Left forelimb (tissue), 1 donor: ENCODE measurements at places on chromosomes 16 and 17.

DNA sequence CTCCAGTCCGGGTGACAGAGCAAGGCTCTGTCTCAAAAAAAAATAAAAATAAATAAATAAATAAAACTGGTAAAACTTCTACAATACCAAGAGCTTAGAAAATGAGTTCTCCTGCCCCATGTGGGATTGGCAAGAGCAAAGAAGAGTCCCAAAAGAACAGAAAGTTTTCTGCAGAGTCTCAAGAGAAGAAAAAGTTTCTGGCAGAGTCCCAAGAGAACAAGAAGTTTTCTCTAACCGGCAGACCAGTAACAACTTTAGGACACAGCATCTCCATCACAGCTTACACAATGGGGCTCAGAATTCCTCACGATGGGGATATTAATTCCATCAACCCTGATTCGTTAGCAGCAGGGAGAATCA, 1.1 kb downstream of the SLC39A11 start:
- no peak for DNase-seq

- no peak for DNase-seq
These were observed 544.5 kb upstream of the CDH11 start for GRCh38 chr16:65666132-65666941.

DNA sequence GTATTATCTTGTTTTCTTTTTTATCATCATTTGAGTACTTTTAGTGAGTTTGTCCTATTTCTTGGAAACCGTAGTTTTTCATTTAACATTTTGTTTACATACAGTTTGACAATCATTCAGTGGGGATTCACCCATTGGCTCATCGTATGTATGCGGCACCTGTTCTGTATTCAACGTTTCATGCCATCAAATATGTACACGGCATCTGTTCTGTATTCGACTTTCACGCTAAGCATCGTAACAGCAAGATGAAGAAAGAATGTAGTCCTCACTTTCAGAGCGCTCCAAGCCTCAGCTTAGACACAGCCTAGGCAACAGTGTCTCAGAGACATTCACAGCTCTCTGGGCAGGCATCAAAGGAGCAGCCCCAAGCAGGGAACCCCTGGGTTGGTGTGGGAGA, 177.2 kb upstream of the CHMP6 start:
- DNase-seq: no peak

DNA sequence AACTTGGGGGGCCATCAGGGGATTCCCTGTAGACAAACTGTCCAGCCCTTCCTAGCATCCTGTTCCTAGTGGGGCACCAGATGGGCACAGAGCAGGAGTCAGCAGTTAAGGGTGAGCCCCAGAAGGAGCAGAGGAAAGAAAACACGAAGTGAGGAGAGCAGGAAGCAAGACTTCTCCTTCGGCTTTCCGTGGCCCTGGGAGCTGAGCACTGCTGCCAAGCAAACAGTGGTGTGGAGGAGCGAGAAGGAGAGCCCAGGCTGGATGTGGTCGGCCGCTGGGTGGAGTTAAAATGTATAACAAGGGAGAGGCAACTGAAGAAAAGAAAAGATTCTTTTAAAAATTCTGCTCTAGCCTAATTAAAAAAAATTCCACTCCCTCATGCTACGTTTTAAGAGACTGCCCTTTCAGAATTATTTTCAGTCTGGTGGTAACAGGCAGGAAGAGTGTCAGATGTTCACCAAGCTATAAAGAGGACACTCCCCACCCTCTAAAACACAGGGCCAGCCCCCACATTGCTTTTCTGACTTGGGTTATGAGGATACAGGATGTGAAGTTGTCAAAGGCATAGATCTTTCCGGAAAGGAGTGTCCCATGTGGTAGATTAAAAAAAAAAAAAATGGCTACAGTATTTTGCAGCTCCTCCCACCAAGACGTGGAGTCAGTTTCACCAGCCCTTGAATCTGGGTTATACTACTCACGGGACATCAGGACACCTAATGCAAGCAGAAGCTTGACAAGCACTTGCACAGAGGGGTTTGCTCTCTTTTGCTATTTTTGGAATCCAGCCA, 74.9 kb upstream of the ZFHX3 start:
- DNase-seq: no peak

GRCh38 chr16:63323722-63324705, 1287.8 kb upstream of the CDH8 start:
- no peak for DNase-seq

- DNase-seq: no peak
These were observed 53.5 kb downstream of the STX8 start for GRCh38 chr17:9522074-9522473.

- DNase-seq: peak; percentile 46
These were observed 51.3 kb downstream of the CCDC42 start for GRCh38 chr17:8693328-8693727.

GRCh38 chr16:19071811-19072777, 4.7 kb downstream of the COQ7 start:
- no peak for DNase-seq

DNA sequence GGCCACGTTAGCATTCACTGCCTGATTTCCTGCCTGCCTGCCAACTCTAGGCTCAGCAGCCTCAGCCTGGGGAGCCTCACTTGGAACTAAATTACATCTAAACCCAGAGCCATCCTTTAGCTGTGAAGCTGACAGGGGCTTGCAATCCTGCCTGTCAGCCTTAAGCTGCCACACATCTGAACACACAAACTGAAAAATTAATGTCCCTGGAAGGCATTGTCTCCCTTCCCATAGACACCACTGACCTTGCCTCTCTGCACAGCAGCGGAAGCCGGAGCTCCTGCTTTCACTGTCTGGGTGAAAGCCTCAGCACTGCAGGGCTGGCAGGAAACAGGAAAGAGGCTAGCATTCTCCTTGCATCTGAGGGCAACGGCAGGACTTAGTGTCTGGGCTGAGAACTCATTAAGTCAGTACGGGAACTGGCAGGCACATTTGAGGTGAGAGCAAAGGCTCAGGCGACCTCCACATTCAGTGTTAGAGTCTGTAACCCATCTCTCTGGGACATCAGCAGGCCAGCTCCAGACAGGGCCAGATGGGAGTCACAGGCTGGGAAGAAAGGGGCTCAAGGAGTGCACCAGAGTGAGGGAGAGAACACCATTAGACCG, 452.4 kb upstream of the C16orf82 start:
- no peak for DNase-seq

GRCh38 chr16:81695321-81696165, 83.5 kb upstream of the PLCG2 start:
- no peak for DNase-seq
